ENCODE measurements at places on chromosomes 13 and 19.

- DNase-seq = no peak
These were observed 303.6 kb upstream of the ZNF507 start for GRCh38 chr19:32041681-32042292.

DNA sequence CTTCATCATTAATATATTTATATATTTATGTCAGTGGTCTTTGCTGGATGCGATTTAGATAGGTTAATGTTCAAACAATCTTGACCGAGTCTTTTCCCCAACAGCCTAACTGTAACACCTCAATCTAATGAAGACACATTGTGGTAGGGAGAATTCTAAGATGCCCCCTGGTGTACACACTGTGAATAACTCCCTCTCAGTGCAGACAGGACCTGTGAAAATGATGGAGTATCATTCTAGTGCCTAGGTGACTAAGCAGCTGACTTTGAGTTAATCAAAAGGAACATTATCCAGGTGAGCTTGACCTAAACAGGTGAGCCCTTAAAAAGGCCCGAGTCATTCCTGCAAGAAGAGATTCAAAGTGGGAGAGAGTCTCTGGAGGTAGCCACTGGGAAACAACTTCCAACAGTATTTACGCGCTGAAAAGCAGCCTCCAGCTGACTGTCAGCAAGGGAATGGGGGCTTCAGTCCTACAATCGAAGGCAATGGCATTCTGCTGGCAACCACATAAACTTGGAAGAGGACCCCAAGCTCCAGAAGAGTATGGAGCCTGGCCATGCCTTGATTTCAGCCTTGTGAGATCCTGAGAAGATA is 28.0 kb upstream of the KBTBD7 start:
- peak; percentile 31 for DNase-seq

DNA sequence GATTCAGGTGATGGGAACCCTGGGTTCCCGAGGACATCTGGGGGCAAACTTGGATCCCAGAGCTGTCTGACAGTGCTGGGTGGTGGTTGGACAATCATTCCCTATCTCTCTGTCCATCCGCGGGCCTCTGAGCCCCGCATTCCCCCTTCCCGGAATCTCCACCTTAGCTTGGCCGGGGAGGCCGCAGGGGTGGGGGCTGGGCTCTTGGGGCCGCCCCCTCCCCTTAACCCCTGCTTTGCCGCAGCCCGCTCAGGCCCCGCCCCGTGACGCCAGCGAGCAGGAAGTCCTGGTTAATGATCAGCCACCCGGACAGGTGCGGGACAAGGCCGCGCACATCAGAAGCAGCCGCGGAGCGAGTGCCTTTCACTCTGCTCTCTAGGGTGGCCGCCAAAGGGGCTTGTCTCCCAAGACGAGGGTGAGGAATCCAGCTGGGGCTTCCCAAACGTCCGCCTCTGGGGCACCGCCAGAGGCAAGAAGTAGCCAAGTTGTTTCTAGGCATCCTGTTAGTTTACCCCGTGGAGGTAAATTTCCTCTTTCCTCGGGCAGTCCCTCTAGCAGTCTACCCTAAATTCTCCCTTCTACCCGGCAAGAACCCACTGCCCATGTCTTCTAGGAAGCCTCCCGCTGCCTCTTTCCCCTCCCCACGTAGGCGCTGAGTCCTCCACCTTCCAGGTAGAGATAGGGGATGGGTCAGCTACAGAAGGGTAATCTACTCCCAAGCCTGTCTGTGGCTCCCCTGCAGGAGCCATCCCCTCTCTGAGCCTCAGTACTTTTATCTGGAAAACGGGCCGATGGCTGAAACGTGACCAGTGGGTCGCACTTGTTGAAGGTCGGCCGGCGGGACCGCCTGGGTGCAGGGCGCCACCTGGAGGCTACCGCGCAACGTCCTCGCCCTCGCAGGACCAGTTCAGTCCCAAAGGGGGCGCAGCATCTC is 3.0 kb downstream of the IRF2BP1 start:
- DNase-seq = no peak

GRCh38 chr13:33006638-33007037 is 9.6 kb upstream of the KL start:
- DNase-seq = no peak

DNA sequence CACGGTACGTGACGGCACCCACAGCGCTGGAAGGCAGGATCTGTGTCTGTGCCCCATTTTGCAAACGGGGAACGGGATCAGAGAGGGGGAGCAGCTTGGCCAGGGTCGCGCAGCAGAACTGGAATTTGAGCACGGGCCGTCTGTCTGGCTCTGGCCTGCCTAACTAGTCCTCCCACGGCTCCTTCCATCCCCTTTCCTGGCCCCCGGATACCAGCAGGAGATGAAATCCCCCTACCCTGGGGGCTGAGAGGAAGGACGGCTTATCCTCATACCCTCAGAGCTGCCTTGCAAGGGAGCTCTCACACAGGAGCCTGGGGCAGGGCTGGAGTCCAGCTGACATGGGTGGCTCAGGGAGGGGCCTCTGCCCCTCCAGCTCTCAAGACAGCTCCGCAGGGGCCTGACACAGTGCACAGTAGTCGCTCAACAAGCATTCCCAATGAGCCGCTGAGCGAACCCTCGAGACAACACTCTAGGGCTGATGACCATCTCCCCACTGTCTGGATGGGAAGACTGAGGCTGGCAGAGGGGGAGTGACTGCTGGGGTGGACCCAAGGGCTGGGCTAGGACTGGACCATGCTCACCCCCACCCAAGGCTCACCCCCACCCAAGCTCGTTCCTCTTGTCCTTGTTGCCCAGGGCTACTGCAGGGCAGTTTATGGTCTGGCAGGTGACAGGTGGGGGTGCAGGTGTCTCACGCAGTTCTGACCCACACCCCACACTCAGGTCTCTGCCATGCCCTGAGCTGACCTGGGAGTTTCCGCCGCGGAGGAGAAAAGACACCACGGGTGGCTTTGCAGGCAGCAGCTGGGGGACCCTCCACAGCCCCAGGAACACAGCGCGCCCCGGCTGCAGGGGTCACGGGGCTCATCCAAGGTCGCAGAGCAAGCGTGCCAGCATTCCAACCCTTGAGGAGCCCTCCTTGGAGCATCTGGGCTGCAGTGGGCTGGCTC is 4.0 kb downstream of the ZBTB7A start:
- DNase-seq = no peak

GRCh38 chr19:9296336-9296735 is 13.3 kb downstream of the ZNF699 start:
- DNase-seq = no peak

DNA sequence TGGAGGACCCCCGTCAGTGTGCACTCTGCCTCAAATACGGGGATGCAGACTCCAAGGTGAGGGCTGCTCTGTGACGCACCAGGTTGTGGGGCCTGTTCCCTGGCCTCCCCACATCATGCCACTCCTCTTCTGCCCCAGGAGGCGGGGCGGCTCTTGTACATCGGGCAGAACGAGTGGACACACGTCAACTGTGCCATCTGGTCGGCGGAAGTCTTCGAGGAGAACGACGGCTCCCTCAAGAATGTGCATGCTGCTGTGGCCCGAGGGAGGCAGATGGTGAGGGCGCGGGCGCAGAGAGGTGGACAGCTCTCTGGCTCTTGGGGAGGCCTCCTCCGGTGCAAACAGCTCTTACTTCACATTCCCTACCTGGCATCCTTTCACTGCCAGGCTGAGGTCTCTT is 11.2 kb downstream of the KMT2B start:
- no peak for DNase-seq

GRCh38 chr13:32448972-32449371 is 21.0 kb upstream of the N4BP2L1 start:
- DNase-seq = no peak

DNA sequence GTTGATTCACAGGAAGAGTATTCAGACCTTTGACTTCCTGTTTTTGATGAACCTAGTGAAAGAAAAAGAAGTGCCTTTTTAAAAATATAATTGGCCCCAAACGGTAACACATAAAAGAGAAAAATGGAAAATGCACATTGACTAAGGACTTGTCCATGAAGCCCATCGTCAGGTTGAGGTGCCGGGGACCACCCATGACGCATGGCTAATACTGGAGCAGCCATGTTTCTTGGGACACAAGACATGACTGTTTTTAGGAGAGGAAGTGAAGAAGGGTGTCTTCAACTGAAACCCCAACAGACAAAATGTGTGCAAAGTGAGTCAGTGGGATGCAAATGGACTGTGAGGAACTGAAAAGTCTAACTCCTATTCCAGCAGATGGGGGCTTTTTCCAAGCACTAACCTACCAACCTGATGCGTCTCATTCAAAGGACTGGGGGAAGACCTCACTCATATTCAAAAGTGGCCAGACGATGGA is 459.4 kb downstream of the FOXO1 start:
- no peak for DNase-seq

DNA sequence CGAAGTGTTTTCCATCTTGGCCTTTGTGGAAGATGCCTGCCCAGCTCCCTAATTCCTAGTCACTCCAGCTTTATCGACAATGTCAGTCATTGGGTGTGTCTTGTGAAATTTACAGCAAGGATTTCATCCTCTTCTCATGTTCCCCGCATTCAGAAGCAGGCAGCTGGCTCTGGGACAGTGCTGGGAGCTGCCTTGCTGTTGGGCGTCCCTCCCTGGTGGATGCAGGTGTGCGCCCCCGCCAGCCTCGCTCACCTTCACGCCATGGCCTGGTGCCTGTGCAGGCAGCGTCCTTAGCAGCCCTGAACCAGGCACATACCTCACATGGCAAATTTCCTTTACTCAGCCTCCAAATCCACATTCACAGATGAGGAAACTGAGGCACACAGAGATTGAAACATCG is 39.7 kb upstream of the TFDP1 start:
- no peak for DNase-seq

DNA sequence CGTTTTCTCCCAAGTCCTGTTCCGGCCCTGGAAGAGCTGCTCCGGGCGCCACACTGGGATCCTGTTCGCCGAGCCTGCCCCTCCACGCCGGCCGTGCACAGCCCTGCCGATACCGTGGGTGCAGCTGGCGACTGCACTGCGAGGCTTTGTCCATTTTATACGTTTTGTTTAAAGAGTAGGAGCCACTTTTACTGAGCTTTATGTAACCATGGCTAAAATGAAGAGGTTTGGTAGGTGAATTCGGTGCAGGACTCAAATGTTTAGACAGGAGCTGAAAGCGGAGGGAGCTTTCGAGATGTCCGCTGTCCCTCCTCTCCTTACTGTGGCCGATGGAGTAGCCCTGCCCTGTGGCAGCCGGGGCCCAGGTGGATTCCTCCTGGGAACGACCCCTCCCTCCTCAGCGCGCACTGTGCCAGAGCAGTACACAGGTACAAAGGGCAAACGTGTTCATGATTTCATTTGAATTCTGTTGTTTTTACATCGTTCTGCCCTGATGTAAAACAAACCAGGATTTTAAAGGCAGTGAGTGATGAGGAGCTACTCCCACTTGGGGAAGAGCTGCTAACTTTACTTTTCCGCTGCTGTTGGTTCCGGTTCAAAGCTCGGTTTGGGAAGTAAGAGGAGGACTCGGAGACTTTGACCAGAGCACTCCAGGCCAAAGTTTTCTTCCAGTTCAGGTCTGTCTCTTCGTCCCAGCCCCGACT is 1.7 kb downstream of the COL4A2 start:
- no peak for DNase-seq

DNA sequence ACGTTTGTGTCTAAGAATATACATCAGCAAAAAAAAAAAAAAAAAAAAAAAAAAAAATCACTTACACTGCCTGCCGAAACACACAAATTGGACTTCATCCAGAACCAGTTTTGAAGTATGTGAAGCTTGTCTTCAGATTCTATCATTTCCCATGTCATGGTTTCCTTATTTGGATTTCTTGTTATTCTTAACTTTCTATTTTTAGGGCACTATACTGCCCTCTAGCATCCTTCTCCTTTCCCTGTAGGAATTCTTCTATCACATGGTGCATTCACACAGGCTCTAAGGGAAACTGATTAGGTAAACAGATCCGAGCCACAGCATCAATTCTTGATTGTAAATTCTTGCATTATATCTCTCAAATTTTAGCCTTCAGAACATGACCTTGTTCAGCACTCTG is 1507.5 kb downstream of the OLFM4 start:
- peak; percentile 11 for DNase-seq

GRCh38 chr19:35141837-35142605 is 1.0 kb upstream of the FXYD7 start:
- no peak for DNase-seq

DNA sequence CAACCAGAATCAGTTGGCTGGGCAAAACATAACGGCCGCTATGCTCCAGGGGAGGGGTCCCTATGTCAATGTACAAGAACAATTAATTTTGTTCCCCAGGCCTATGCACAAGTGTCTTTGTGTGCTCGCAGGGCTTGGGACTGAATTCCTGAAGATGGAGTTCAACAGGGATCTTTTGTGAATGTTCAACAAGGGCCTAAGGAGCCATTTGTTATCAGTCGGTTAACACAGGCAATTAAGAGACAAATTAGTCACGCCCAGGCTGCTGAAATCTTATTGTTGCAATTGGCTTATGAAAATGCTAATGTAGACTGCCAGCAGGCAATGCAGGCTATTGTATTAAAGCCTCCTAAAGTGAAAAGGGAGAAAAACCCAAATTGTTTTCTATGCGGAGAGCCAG is 117.5 kb downstream of the ZNF429 start:
- DNase-seq = no peak

GRCh38 chr13:93777504-93777903 is 550.9 kb downstream of the GPC6 start:
- no peak for DNase-seq

- no peak for DNase-seq
These were observed 41.9 kb downstream of the N4BP2L2 start for GRCh38 chr13:32496599-32497160.

DNA sequence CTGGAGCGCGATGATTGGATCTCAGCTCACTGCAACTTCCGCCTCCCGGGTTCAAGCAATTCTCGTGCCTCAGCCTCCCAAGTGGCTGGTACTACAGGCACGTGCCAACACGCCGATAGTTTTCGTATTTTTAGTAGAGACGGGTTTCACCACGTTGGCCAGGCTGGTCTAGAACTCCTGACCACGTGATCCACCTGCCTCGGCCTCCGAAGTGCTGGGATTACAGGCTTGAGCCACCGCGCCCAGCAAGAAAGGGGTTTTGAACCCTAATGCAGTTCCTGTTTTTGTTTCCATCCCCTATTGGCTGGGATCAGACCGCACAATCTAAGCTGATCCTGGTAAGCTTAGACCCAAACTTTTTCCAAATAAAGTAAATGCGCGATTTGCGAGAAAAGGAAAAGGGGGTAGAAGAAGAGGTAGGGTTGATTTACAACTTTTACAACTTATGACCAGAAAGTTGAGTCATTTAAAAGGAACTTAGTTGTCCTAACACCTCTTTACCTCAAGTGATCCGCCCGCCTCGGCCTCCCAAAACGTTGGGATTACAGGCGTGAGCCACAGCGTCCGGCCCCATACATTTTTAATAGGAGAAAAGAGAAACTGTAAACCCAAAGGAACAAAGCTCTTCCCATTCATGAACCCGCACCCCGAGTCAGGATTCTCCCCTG is 764 bp downstream of the ZNF626 start:
- DNase-seq = no peak

Measured in NCI-H187 treated with DMSO at 0.1 percent for 48 hours (cell line).